ENCODE measurements at places on chromosomes 2 and 18.

- DNase-seq, result no peak
Observed at GRCh38 chr2:195337597-195337996, 319.4 kb upstream of the SLC39A10 start.

DNA sequence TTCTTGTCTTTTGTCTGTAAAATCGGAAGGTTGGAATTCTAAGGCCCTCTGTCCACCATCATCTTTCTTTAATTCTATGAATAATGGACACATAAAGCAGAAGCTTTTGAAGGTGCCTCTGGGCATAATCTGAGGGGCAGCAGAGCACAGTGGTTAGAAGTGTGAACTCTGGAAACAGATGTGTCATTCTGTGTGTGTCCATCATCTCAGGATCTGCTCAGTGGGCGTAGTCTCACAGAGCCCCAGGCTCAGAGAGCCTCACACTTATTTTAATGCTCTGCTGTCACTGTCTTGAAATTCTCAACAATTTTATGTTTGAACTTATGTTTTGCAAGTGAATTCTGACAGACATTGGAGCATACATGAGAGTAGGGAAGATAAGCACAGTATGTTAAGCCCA is 31.0 kb upstream of the CCDC93 start:
- peak; percentile 6 for DNase-seq

DNA sequence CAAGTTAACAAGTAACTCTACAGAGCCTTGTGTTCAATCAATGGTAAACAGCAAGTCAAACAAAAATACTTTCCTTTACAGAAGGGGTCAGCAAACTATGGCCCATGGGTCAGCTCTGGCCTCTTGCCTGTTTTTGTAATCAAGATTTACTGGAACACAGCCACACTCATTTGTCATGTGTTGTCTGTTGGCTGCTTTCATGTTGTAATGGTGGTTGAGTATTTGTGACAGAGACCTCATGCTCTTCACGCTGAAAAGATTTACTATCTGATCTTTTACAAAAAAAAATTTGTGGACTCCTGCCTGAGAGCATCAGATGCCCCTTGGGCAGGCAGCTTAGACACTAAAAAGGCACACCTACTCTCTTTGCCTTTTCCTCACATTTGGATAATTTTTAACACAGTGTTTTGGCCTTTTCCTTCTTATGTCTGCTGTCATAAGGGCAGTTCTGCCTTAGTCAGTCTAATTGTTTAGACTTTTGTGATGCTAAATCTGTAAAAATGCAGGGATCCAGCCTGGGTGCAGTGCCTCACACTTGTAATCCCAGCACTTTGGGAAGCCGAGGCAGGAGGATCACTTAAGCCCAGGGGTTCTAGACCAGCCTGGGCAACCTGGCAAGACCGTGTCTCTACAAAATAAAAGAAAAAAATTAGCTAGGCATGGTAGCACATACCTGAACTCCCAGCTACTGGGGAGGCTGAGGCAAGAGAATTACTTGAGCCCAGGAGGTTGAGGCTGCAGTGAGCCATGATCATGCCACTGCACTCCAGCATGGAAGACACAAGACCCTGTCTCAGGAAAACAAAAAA is 18.3 kb downstream of the IL1B start:
- no peak for DNase-seq

GRCh38 chr2:205772983-205773382 is 90.7 kb downstream of the NRP2 start:
- DNase-seq, result no peak

DNA sequence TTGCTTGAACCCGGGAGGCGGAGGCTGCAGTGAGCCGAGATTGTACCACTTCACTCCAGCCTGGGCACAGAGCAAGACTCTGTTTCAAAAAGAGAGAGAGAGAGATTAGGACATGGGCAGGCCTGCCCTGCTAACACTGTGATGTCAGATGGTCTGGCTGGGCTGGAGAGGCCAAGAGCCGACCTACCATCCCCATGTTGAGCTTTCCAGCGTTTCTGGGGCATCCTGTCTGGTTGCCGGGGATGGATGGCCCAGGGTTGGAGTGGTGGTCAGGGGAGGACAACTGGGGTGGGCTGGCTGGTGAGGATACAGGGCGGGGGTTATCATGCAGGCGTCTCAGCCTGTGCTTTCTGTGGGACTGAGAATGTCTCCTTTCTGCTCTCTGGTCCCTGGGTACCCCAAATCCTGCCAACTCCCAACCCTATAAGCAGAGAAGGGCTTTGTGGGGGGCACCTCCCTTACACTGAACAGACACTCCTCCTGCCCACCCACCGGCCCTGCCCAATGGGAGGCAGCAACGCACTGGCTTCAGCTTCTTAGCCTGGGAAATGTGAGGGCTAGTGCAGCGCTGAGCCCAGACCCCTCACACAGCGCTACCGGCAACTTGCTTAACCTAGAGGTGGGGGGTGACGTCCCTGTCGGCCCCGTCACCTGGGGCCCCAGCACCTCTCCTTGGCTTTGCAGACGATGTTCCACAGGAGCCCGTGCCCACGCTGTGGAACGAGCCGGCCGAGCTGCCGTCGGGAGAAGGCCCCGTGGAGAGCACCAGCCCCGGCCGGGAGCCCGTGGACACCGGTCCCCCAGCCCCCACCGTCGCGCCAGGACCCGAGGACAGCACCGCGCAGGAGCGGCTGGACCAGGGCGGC is 5.4 kb downstream of the SNORC start:
- no peak for DNase-seq

DNA sequence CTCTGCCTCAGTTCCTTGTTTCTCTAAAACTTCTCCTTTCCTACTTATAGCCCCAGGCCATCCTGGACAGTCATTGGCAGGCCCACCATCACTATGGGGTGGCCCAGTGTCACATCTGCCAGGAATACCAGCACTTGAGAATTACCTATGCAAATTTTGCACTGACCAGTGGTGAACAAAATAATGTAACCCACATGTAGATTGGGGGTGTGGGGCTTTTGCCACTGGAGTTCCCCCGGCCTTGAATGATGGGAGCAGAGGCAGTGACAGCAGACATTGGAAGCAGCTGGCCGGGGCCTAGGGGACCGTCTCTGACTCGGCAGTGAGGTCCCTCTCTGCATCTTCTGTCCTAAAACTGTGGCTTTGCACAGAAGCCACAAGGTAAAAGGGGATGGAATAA is 24.9 kb upstream of the DNMT3A start:
- no peak for DNase-seq

DNA sequence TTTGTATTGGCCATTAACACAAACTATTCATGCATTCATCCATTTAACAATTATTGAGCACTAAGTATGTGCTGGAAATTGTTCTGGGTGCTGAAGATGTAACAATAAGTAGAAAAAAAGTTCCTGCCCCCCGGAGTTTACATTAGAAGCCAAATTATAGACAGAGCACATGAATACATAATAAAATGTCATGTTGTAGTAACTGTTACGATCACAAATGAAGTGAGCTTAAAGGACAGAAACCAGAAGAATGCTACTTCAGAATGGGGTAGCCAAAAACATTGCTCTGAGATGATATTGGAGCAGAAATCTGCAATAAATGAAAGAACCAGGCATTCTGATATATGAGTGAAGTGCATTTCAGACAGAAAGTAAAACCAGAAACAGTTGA is 256.0 kb upstream of the SETBP1 start:
- DNase-seq, result no peak

GRCh38 chr2:68330691-68331090 is 10.9 kb upstream of the CNRIP1 start:
- DNase-seq, result no peak

- no peak for DNase-seq
Observed at GRCh38 chr18:51070545-51070944, 40.5 kb downstream of the SMAD4 start.

- DNase-seq, result no peak
Observed at GRCh38 chr2:239229545-239230279, 171.1 kb downstream of the HDAC4 start.

DNA sequence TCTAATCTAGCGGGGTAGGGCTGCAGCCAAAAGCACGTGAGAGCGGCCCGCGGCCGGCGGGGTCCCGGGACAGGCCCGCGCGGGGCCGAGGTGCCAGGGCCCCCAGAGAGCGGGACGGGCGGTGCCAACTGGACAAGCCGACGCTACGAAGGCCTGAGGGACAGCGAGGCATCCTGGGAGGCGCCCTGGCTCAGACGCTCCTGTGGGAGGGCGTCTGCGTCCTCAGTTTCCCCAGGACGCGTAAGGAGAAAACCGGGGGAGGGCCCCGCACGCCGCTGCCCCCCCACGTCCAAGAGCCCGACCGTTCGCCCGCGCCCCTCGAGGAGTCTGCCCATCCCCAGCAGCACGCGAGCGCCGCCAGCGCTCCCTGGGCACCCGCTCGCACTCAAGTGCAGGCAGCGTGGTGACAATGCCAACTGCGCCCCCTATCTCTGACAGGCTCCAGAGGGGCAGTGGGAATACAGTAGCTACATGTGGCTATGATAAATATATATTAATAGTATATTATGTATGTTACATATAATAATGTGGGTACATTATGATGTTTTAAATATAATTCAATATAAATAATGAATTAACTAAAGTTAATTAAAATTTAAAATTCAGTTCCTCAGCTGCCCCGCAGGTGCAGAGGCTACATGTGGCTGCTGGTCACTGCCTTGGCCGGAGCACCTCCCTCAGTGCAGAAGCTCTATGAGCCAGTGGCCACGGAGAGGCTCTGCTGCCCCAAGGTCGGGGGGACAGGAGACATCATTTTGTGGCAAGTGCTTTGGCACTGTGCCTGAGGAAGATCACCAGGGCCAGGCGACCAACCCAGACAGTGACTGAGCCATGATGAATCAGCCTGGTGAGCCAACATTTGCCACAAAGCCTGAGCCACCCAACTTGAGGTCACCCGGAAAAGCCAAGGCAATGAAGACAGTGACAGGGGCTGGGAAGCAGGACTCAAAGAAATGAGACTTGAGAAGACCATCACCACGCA is 5.5 kb upstream of the SFT2D3 start:
- no peak for DNase-seq

- DNase-seq, result no peak
Observed at GRCh38 chr2:96088340-96089335, 27.7 kb downstream of the ADRA2B start.

- DNase-seq, result no peak
Observed at GRCh38 chr18:67980241-67980640, 463.7 kb upstream of the DSEL start.

- DNase-seq, result no peak
Observed at GRCh38 chr2:217330647-217331046, 470.8 kb upstream of the TNP1 start.

DNA sequence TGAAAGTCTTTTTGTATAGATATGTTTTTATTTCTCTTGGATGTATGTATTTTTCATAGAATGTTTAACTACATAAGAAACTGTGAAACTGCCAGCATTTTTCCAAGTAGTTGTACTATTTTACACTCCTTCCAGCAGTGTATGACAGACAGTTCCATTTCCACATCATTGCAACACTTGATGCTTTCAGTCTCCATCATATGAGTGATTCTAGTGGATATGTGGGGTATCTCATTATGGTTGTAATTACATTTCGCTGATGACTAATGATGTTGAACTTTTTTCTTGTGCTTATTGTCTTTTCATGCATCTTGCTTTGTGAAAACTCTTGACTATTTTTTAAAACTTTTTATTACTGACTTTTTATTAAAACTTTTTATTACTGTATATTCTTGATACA is 101.4 kb downstream of the ARHGAP28 start:
- no peak for DNase-seq

DNA sequence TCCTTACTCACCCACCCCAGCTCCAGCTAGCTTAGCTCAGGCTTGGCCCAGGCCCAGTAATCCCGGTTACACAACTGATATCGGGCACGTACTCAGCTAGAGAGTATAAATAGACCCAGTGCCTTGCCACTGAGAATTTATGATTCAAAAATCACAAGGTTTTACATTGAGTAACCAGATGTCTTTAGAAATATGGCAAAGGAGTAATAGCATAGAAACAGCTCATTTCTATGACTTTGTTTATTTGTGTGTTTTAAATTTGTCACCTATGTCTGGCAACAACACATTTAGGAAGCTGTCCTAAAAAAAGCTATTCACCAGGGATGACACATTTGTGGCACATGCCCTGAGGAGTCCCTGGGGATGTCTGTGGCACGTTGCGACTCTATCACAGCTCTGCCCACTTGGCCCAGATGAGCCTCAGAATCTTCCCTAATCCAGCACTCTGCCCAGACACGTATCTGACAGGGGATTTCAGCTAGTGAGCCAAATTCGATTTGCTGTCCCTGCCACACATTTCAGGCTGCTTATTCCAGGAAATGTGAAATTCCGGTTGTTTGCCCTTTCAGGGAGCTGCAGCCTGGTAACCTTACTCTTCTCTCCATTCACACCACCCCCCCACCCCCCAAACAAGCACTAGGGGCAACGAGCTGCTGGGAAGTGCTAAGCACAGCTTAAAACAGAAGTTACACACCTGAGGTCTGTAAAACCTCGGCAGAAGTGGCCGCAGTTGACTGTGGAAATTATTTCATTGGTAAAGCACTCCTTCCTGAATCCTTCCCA is 85.4 kb upstream of the ZCCHC2 start:
- DNase-seq, result no peak

- DNase-seq, result no peak
Observed at GRCh38 chr18:48676346-48676745, 137.5 kb downstream of the CTIF start.

GRCh38 chr18:78873926-78874500 is 105.6 kb upstream of the SALL3 start:
- DNase-seq, result no peak
